ENCODE measurements at places on chromosomes 7 and 10. TPM values are rescaled to one million over a fixed set of nuclear protein-coding genes. Genes with fewer than 3 reads are reported as not detected.

The VAX1 gene
- not detected for total RNA-seq

The A1CF gene
- 0.10 TPM for total RNA-seq

The PRDX3 gene
- 406 TPM for total RNA-seq

DNA sequence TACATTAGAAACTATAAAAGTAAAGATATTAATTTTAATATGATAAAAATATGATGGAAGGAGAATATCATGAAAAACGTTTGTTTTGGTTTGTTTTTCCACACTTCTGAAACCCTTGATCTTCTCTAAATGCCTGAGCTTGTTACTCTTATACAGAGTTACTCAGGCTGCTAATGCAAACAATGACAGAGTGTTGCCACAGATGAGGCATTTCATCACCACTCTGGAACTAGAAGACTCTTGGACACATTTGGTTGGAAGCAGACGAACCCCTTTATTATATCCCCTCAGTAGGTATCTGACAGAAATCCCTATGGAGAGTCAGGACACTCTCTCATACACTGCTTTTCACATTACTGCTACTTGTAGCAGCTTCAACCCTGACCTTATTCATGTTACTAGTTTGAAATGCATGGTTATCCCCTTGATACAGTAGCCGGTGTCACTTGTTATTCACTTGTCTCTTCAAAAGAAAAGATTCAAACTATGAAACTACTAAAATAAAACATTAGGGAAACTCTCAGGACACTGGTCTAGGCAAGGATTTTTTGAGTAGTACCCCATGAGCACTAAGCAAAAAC lies 66.9 kb downstream of the SEMA3C start:
- peak; percentile 51 for DNase-seq

DNA sequence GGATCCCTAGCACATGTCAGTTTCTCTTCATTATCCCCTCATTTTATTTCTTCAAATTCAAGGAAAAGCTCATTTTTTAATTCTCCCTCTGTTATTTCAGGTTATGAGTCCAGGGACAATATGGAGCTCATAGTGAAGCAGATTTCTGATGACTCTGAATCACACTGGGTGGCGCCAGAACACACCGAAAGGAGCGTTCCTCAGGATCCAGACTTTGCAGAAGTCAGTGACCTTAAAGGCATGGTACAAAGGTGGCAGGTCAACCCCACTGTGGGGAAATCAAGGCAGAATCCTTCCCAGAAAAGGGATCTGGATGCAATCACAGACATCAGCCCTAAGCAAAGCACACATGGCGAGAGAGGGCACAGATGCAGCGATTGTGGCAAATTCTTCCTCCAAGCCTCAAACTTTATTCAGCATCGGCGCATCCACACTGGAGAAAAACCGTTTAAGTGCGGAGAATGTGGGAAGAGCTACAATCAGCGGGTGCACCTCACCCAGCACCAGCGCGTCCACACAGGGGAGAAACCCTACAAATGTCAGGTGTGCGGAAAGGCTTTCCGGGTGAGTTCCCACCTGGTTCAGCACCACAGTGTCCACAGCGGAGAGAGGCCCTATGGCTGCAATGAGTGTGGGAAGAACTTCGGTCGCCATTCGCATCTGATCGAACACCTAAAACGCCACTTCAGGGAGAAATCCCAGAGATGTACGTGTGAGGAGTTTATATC lies 21.4 kb downstream of the ZKSCAN5 start:
- no peak for DNase-seq

GRCh38 chr7:47490501-47491265 lies 91.2 kb downstream of the TNS3 start:
- DNase-seq, result no peak

GRCh38 chr7:92626281-92626809 lies 36.2 kb upstream of the FAM133B start:
- DNase-seq, result no peak

DNA sequence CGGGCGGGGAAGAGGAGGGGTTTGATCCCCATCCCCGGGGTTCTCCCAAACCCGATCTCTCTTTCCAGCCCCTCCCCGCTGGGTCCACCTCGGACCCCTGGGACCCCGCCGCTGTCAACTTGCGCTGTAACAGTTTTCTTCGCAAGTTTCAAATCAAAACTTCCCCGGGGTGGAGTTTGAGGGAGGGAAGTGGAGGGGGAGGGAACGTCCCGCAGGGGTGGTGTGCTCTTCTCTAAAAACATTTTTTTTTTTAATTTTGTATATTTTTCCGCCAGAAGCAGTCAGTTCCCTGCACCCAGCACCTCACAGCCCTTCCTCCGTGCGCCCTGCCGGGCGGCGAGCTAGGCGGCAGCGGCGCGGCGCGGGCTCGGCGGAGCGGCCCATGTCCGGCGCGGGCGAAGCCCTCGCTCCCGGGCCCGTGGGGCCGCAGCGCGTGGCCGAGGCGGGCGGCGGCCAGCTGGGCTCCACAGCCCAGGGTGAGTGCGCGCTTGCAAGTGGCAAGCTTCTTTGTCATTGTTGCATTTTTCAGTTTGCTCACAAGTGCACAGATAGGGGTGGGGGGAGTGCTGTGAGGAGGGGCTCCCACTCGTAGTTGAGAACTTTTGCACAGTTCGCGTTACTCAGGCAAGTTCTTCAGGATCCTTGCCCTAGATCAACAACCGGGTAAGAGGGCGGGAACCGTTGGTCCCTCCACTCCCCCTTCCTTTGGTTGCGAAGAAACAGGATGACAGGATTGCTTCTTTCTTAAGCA lies 933 bp downstream of the MDFIC start:
- DNase-seq, result peak; percentile 66

All from H4 (cell line).